ENCODE measurements at places on chromosomes 5 and 9. TPM values are rescaled to one million over a fixed set of nuclear protein-coding genes. Genes with fewer than 3 reads are reported as not detected.
A peak's percentile ranks its signal among the peaks of the same experiment; 100 is the strongest.

GRCh38 chr9:127417131-127418036 lies 6.8 kb upstream of the ZNF79 start:
- DNase-seq: no peak

GRCh38 chr5:142611154-142611553 lies 74.7 kb downstream of the FGF1 start:
- peak; percentile 22 for DNase-seq

DNA sequence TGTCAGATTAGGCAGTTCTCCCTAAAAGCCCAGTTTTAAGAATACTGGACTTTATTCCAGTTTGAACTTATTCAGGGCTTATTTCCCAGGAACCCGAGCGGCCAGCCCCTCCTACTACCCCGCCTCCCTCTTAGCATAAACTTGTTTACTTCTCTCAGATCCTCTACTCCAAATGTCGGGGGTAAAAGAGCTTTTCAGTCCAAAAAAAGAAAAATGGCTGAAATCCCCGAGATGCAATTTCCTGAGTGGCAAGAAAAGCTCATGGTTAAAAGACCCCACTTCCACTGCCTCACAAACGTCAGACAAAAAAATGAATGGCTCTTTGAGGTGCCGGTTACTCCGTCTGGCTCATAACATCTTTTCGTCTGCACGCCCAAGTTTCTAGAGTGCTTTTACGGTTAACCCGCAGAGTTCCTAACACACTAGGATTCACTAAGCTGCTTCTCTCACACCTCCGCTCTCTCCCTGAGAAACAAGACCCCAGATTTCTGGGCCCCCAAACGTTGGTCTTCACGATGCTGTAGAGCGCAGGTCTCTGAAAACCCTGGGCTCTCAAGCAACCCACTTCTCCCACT lies 402 bp downstream of the BRD8 start:
- no peak for DNase-seq

DNA sequence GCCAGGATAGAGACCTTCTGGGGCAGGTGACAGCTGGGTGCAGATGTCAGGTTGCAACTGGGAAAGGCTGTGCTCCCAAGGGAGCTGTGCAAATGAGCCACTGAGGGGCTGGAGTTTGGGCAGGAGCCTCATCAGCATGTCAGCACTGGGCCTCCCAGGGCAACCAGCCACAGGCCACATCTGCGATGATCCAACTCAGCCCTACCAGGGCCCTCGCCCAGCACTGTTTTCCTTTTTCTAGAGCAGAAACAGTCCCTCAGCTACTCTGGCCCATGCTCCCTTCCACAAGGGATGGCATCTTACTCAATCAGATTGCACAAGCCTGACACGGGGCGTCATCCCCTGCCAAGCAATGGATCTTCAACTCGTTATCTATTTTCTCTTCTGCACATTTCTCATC lies 24.8 kb downstream of the NIPAL4 start:
- no peak for DNase-seq

- no peak for DNase-seq
These were observed 250.8 kb upstream of the FBXL7 start for GRCh38 chr5:15249152-15249551.

DNA sequence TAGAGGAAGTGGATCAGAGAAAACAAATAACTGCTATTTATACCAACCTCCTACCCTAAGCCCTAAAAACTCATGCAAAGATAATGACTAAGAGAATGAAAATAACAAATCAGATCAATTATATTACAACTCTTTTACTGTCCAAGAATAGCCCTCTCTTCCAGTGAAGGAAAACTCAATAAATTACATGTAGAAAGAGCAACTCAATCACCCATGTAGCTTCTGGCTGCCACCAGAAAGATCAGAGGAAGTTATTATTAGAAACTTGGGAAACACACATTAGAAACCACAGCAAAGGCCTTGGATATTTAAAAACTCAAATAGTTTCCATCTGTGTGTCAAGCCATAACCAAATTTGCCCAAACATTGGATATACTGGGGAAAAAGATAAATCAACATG lies 134.0 kb upstream of the TARS1 start:
- DNase-seq: no peak

GRCh38 chr9:104895572-104895971 lies 32.4 kb downstream of the ABCA1 start:
- no peak for DNase-seq

DNA sequence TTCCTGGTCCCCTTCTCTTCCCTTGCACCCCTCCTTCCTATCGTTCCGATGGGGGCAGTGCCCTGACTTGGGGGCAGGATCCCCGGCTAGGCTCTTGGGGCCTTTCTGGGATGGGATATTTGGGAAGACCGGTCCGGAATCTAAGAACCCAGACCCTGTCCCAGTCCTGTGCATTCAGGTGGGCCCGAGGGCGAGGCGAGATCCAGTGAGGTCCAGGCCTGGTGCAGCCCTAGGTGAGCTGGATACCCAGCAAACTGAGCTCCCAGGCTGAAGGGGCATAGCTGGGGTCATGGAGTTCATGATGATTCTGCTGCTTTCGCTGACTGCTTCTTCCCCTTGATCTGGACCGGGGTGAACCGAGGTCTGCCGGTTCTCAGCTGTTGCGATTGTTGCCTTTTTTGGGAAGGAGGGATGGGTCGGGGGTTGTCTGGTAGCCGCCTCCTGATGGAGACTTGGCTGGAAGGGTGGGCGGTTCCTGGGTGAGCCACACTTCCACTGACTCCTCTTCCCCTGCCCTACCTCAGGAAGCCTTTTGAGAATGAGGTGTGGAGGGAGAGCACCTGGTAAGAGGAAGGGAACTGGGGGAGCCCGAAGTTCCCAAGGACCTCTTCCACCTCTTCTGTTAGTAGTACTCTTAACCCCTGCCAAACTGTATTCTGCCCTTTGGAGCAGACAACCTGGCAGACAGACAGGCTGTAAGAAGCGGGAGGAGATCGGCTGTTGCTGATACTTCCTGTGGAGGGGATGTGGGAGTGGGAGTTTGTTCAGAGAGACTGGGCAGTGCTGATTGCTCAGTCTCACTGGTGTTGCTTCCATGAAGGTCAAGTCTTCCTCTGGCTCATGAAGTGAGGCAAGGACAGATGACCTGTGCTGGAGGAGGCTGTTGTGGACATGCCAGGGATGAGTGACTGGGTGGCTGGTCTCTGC lies 1.0 kb downstream of the LRRC8A start:
- no peak for DNase-seq

DNA sequence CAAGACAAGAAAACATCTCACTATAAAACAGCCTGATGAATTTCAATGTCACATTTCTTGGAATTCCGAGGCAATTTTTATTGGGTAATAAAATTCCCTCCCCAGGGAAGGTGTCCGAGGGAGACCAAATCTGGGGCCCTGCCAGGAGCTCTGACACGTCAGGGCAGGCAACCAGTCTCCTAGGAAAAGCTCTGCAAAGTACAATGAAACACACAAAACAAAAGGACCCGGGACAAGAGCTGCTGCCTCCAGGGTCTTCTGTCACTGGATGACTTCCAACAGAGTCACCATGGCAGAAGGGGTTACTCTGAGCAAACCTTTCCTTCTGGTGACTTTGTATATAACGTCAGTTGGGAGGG lies 50.8 kb downstream of the SAXO1 start:
- DNase-seq: no peak

DNA sequence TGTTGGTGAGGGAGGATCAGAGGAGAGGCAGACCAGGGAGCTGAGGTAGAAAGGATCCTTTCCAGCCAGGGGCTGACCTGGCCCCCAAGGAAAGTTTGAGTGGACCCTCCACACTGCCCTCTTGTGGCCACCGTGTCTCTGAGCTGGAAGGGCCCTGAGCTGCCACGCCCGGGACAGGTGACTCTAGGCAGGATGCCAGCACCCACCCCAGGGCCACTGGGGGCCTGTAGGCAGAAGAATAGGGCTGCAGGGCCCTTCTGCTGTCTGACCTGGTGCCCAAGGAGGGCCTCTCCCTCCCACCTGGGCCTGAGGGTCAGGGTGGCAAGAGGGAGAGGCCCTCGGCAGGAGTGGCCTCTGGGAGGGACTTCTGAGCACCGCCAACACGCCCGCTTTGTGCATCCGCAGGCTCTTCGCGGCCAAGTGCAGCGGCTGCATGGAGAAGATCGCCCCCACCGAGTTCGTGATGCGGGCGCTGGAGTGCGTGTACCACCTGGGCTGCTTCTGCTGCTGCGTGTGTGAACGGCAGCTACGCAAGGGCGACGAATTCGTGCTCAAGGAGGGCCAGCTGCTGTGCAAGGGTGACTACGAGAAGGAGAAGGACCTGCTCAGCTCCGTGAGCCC lies 76.8 kb downstream of the LMX1B start:
- DNase-seq: no peak

DNA sequence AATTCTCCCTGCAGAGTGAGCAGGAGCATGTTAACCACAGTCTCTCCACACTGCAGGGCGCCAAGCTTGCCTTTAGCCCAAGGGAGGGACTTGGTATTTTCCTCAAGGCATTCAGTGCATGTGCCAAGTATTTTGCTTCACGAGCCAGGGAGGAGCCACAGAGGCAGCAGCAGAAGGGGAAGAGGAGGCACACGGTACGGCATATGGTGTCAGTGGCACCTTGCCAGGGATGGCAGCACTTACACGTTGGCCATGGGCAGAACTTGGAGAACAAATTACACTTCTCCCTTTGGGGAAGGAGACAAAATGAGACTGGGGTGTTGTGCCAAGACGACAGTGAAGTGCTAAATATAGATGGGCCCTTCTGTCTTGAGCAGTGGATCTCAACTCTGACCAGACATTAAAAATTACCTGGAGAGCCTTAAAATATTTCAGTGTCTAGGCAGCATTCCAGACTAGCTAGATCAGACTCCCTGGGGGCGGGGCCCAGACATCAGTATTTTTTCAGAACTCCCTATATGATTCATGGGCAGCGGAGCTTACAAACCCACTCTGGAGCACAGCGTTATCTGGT lies 155.8 kb downstream of the DRD1 start:
- DNase-seq: no peak

ENTPD2 gene
- total RNA-seq: not detected

STK32A gene
- total RNA-seq: not detected

PURA gene
- 4.3 TPM for total RNA-seq
